ENCODE measurements at places on chromosomes 1 and 21.

DNA sequence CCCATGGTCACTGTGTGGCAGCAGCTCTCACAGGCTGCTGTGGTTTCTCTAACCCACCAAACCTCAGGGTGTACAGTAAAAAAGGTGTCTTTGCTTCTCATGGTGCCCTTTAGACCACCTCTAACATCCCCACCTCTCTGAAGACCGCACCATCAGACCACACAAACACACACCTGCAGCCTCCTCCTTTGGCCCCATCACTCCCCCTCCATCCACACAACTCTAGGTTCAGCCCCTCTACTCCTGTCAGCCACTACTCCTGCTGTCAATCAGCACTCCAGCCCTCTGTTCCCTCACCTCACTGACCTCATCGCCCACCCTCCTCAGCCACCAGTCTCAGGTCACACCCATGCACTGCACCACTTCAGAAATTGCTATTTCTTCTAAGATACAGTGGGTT is 7.5 kb downstream of the ZNF692 start:
- DNase-seq, result no peak

- peak; percentile 56 for DNase-seq
These were observed 18.9 kb downstream of the HSF2BP start for GRCh38 chr21:43640400-43640799.

DNA sequence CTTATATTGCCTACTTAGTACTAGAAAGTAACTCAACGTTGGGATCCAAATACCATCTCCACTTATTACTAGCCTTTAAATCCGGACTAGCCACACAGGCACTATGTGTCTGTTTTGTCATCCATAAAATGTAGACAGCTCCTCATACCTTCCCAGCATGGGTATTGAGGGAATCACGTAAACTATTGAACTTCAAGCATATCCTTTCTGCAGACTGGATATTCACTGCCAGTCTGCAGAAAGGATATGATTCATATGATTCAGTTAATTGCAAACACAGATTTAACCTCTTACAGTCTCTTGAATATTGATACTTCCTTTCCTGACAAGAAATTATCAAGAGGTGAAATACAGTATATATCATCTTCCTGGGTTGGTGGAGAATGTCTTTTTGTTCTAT is 186.0 kb downstream of the LEPR start:
- DNase-seq, result no peak

GRCh38 chr1:192809307-192810252 is 741 bp downstream of the RGS2 start:
- no peak for DNase-seq

GRCh38 chr1:156750711-156751450 is 594 bp downstream of the HDGF start:
- no peak for DNase-seq

Data from LNCaP clone FGC (cell line).